IPS-NIHi11 (cell line): ENCODE measurements at places on chromosomes 2 and 18.
A peak's percentile ranks its signal among the peaks of the same experiment; 100 is the strongest.

DNA sequence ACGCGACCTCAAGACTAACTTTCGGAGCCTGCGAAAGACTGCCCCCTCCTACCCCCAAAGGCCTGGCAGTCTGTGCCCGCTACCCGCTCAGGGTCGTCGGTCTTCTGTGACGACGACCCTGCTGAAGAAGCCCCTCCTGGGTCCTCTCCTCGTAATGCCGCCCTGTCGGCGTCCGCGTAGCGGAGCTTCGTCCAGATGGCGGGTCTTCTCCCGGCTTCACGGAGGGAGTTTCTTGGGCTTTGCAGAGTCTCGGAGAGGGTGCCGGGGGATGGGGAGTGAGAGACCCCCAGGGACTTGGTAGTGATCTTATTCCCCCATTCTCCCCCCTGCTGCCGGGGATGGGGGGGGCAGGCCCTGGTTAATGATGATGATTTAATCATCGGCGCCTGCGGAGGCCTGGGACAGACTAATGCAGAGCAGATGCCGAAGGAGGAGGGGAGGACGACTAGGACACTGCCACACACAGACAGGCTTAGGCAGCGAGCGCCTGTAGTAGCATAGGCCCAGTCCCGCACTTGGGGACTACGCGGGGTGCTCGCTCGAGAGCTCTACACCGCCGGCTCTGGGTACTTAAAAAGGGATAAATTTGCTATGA is 528 bp upstream of the PCGF1 start:
- no peak for DNase-seq

DNA sequence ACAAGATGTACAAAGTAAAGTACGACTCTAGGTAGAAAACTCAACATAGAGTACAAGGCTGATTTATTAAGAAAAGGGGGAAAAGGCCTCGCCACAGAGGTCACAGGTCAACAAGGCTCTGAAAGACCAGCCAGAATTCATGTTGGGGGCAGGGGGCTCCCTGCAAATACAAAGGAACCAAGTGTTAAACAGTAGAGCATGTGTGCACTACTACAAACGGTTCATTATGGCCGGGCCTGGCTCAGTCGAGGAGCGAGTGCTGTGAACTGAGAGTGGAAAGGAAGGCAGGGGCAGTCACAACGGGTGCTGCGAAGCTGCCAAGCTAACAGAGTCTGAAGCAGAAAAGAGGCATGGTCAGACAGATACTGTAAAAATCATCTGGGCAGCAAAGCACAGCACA is 77.1 kb downstream of the MBOAT2 start:
- no peak for DNase-seq

DNA sequence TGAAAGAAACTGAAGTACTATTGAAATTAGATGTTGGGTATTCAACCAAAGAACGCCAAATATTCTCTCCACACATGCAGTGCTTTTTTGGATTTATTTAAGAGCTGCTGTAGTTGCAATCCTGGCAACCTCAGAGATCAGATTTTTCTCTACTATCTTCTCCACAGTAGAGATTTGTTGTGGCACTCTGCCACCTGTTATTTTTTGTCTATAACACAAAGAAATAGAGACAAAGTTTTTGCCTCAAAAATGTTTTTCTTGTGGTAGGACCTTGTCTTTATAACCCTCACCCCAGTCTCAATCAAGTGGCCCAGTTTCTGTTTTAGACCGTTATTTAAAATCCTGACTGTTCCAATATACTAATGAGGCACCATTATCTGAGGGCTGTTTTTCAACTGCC is 79.4 kb downstream of the SCG2 start:
- no peak for DNase-seq

- no peak for DNase-seq
Measured at GRCh38 chr2:138732651-138733050, 47.5 kb downstream of the NXPH2 start.

DNA sequence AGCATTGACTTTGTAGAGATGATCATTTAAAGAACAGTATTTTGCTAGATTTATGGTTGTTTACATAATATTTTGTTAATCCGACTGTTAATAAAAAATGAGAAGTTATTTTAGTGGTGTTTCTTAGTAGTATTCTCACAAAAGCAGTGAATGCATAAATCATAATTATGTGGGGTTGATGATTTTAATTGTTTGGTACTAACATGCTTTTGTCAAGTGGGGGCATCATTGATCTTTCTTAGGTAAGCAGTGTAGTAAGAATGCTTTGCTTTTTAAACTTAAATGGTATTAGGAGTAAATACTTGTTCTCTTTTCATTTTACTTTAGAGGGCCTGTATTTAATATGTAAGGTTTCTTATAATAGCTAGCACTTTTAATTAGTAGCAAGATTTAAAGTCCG is 109.2 kb upstream of the OTX1 start:
- no peak for DNase-seq

- DNase-seq = no peak
Measured at GRCh38 chr18:40018266-40018665, 1936.8 kb upstream of the PIK3C3 start.

- DNase-seq = no peak
Measured at GRCh38 chr18:48839819-48840490, 110.8 kb downstream of the SMAD7 start.

- no peak for DNase-seq
Measured at GRCh38 chr2:206245265-206245672, 29.2 kb upstream of the ZDBF2 start.

DNA sequence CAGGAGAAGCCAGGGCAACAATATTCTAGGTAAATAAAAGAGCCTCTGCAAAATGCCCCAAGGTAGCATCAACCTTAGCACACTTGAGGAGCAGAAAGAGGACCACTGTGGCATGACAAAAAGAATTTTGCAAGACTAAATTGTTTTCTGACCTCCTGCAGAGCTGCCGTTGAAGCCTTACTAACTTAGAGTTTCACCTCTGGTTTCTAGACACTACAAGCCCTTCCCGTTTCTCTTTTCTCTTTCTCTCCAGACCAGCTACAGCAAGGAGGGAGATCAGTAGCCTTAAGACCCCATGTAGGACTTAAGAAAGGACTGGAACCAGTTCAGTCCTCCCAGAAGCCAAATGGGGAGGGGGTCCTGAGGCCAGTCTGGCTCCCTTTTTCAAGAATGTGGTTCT is 73.3 kb upstream of the SP3 start:
- no peak for DNase-seq

GRCh38 chr2:5839550-5839949 is 147.4 kb downstream of the SOX11 start:
- DNase-seq = no peak

- DNase-seq = no peak
Measured at GRCh38 chr2:159065891-159066290, 97.5 kb downstream of the TANC1 start.

DNA sequence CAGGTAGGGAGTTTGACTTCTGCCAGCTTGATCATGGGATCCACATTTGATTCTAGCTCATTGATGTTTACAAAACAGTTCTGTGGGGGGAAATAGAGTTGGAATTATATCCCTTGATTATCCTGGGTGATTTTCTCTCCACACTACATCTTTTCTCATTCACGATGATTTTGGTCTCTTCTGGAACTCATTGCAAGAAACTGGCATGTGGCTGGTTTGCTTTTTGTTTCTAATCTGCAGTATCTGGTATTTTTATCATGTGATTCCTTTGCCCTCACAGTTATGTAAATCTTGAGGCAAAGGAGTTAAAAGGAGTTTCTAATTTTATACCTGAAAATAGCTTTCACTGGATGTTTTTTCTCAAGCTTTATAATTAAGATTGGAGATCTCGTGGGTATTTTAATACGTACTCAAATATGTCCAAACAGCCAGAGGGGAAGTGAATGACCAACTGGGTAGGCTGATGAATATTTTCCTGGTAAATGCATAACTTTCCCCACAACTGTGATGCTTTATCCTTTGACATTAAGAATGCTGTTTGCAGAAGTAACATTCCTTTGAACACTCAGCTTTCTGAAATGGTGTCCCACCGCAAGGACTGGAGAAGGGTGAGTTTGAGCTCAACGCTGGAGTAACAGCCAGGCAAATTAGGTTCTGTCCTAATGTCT is 502.9 kb upstream of the ZEB2 start:
- DNase-seq = no peak

- no peak for DNase-seq
Measured at GRCh38 chr2:43393918-43394317, 167.5 kb upstream of the ZFP36L2 start.

DNA sequence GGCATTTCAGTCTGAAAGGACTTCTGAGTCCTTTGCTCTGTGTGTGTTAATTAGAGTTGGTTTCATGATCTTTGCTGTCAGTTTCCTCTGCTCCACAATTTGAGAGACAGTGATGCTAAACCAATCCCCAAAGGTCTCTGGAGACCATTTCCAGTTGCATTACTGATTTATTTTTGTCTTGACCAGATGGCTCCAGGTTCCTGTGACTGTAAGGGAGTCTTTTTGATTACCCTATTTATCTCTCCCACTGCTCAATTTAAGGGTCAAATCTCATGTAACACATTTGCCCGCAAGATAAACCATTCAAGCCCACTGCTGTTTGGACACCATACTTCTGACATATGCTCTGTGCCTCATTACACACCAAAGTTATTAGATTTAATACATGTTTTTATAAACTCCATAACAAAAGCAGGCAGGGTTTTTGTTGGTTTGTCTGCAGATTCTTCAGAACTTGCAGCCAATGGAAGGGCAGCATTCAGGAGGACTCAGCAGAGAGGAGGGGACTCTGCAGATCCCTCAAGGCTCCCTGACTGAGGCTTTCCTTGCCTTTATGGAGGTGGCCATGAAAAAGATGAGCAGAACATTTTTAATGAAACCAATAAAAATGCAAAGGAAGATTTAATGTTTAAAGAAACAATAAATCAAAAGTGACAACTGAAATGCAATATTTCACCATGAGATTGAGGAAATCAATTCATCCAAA is 889.3 kb upstream of the CELF4 start:
- DNase-seq = no peak

DNA sequence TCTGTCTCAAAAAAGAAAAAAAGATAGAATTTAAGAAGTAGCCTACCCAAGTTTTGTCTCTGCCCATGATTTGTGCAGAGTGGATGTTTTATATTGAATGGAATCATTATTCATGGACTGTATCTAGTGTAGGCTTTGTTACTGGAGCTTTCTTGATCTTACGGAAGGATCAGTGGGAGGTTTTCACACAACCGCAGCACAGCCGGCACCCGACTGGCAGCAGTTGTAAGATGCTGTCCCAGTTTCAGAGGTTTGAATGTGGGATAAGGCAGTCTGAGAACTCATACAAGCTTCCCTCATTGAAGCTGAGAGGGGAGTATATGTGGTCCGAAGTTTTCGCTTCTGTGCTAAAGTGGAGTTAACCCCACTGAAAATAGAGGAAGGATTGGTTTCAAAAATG is 19.7 kb upstream of the SAG start:
- DNase-seq = no peak

- DNase-seq = no peak
Measured at GRCh38 chr2:171320208-171320621, 113.6 kb downstream of the METTL8 start.

GRCh38 chr18:60100778-60101177 is 201.0 kb downstream of the PMAIP1 start:
- no peak for DNase-seq

GRCh38 chr2:74887960-74888700 is 54.2 kb downstream of the HK2 start:
- no peak for DNase-seq

DNA sequence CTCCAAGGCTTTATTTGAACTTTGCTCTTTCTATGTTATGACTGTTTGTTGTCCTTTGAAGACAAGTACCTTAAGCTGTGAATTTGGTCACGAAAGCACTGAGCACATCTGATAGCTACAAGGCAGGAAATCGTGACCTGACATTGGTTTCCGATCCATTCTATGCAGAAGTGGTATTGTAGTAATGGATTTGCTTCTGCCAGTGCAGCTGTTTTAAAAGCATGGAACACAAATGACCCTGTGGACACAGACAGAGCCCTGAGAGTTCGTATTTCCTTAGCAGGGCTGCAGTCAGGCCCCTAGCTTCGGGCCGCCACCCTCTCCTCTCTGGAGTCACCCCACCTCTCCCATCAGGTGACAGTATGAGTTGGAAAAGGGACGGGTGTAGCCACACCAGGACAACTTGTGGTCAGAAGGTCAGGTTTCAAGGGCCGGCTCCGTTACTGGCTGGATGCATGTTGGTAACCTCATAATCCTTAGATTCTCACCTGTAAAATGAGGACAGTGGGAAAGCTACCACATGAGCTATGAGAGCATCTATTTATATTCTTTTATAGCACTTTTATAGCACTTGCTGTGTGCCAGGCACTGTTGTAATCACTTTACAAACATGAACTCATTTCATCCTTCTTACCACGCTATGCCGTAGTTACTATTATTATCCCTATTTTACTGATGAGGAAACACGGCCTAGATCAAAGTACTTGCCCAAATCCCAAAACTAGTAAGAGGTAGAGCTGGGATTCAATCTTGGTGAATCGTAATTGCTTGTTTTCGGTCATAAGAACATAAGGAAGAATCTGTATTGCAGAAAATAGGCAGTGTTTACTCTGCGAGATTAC is 70.2 kb downstream of the SPATS2L start:
- DNase-seq = no peak

DNA sequence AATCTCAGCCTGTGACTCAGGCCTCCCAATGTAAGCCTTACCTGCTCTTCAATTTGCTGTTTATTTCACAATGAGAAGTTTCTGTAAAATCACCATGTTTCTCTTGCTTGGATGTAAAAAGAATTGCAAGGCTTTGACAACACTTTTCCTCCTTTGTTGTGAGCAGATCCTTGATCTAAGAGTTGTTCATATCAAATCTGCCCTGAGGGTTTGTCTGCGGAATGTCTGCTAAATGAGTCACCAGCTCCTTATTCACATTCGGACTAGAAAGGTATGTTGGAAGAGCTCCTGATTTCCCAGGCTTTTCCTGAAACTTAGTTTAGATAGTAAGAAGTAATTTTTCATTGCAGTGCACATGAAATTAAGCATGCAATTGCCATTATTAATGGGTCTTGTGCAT is 268.2 kb upstream of the TCF4 start:
- DNase-seq = no peak

DNA sequence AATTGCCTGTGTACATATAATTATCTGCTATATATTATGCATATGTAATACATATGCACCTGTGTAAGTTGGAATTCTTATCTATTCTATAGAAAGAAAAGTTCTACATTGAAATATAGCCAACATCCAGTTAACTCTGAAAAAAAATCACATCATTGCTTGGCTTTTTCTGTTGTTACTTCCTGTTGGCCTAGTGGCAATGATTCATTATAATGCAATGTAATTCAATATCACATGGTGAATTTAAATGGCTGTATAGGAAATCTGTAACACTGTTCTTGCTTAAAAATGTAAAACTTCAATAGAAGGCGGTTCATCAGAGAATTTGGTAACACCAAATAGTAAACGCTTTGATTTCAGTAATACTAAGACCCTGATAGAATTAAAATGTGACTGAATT is 44.5 kb upstream of the MAP4K3 start:
- peak; percentile 26 for DNase-seq

GRCh38 chr2:137115795-137116089 is 350.4 kb downstream of the THSD7B start:
- no peak for DNase-seq

GRCh38 chr18:44859751-44860439 is 179.2 kb downstream of the SETBP1 start:
- no peak for DNase-seq

DNA sequence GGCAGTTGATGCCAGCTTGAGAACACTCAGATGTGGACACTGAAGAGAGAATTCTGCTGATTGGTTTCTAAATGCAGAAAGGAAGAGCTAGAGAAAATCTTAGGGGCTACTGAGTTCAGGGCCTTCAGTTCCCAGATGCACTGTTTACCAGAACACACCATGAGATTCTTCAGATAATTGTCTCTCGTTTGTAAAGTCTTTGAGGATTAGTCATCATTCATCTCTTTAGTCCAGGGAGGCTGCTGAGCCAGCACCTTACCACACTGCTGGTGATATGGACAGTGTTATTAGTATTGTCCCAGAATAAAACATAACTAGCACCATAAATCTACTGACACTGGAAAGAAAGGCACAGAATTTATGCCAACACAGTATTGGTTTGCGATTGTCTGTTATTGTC is 690.8 kb upstream of the CELF4 start:
- no peak for DNase-seq
